Aorta (tissue), 5 donors: ENCODE measurements at places on chromosomes 6 and 20. TPM values are rescaled to one million over a fixed set of nuclear protein-coding genes. Genes with fewer than 3 reads are reported as not detected.

The HTR1E gene
- not detected for total RNA-seq

The DDO gene
- total RNA-seq = 2.5 TPM

The OR2J3 gene
- not detected for total RNA-seq

The RGS17 gene
- 2.2 TPM for total RNA-seq

The NINL gene
- total RNA-seq = 16.7 TPM

The TSPO2 gene
- not detected for total RNA-seq

The GJA1 gene
- total RNA-seq = 185 TPM

The CPXM1 gene
- 3.7 TPM for total RNA-seq

The TRIM31 gene
- not detected for total RNA-seq

The SPEF1 gene
- total RNA-seq = not detected
